Naive thymus-derived CD8-positive, alpha-beta T cell (primary cell): ENCODE measurements at places on chromosomes 2 and 18.

GRCh38 chr2:220278022-220278421 is 650.6 kb downstream of the SLC4A3 start:
- no peak for DNase-seq
- H3K36me3 ChIP-seq, result no peaks in the 10 kb centered on the region

GRCh38 chr2:193187816-193188215 is 993.1 kb upstream of the TMEFF2 start:
- H3K4me1 ChIP-seq, result peaks cover 3% of the 10 kb centered on the region
- no peak overlapping the region for H3K27ac ChIP-seq
- no peaks in the 10 kb centered on the region for H3K27me3 ChIP-seq
- DNase-seq, result no peak

- DNase-seq, result peak; percentile 6
- H3K36me3 ChIP-seq, result no peaks in the 10 kb centered on the region
- H3K27ac ChIP-seq, result no peak overlapping the region
- H3K4me3 ChIP-seq, result no peak overlapping the region
- H3K27me3 ChIP-seq, result no peaks in the 10 kb centered on the region
- H3K4me1 ChIP-seq, result no peaks in the 10 kb centered on the region
These were observed 101.3 kb downstream of the LOXHD1 start for GRCh38 chr18:46555724-46556123.

- DNase-seq, result no peak
- peaks cover 7% of the 10 kb centered on the region for H3K27me3 ChIP-seq
- no peak overlapping the region for H3K4me3 ChIP-seq
These were observed 41.1 kb downstream of the ACOXL start for GRCh38 chr2:110773401-110773921.

GRCh38 chr2:14157816-14158215 is 474.7 kb upstream of the LRATD1 start:
- DNase-seq, result no peak
- H3K36me3 ChIP-seq, result no peaks in the 10 kb centered on the region
- no peak overlapping the region for H3K27ac ChIP-seq
- no peaks in the 10 kb centered on the region for H3K27me3 ChIP-seq

- H3K27me3 ChIP-seq, result peaks cover 7% of the 10 kb centered on the region
- H3K36me3 ChIP-seq, result no peaks in the 10 kb centered on the region
- H3K4me3 ChIP-seq, result no peak overlapping the region
- no peaks in the 10 kb centered on the region for H3K4me1 ChIP-seq
- H3K27ac ChIP-seq, result no peak overlapping the region
- DNase-seq, result no peak
These were observed 82.8 kb upstream of the PNPT1 start for GRCh38 chr2:55776479-55776878.
